ENCODE measurements at places on chromosomes 11 and 22. TPM values are rescaled to one million over a fixed set of nuclear protein-coding genes. Genes with fewer than 3 reads are reported as not detected.

- peak; percentile 78 for DNase-seq
Observed at GRCh38 chr22:36659762-36660509, 43.6 kb downstream of the CACNG2 start.

- no peak for DNase-seq
Observed at GRCh38 chr11:107446822-107447431, 10.7 kb downstream of the CWF19L2 start.

- no peak for DNase-seq
Observed at GRCh38 chr11:33926671-33927552, 35.0 kb upstream of the LMO2 start.

DNA sequence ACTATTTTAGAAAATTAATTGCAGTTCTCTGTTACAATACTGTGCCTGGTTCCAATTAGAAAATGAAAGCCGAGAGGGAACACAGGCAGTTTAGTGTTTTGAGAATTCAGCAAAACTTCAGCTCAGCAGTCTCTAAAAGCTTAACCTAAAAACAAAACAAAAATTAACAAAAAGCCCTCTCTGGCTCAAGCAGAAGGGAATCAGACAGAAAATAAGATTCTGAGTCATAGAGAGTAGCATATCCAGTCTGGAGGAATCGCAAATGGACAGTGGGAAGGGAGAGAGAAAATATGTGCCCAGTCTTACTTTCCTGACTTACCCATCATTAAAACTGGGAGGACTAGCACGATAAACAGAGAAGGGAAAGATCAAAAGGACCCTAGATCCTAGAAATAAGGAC, 38.1 kb upstream of the CHRM4 start:
- no peak for DNase-seq

DNA sequence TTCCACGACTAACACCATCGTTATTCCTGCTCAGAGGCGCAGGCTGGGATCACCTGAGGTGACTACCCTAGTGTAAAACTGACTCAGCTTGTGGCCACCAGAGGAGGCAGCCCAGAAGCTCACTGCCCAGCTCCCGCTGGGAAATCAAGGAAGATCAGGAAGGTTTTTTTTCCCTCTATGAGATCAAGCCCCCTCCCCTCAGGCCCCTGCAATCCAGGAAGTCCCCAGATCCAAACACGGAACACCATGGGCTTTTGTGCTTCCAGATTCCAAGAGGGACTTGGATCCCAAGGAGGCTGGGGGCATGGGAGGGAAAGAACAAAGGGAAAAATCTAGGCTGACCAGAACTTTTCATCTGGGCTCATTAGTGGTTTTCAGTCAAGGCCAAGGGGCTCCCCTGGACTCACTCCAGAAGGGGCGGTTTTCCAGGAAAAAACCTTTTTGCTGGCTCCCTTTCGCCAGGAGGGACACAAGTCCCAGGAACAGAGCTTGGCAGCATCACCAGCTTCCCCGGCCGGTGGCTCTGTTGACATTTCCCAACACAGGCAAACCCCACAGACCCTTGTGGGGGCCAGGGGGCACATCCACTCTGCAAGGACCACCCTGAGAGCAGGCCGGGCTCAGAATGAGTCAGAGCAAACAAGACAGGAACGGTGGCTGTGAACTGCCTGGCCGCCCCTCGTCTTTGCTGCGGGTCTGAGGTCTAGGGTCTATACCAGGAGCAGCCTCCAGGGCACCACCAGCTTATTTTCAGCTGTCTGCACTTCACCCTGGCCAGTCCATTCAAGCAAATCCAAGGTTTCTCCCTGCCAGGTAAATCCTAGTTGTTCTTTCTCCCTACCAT, 36.8 kb downstream of the MYH9 start:
- DNase-seq: no peak

DNA sequence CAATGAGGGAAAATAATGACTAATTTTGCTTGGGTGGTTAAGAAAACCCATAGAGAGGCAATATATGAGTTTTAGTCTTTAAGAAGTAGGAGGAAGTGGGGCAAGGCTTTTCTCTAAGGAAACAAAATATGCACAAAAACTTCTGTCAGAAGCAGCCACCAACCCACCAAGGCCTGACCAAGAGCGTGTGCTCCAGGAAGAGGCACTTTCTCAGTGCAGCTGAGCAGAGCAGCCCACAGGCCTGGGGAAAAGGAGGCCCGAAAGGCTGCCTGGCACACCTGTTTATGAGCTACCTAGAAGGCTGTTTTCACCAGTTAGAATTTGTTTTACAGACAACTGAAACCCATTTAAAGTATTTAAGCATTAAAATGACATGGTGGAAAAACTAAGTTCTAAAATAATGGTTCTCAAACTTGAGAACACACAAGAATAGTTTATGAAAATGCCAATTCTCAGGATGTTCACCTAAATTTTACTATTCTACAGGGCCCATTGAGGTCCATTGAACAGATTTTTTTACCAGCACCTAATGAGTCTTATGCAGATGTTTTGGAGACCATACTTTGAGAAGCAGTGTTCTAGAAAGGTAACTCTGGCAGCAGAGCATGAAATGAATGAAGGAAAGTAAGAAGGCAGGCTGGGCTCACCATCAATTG, 160.5 kb upstream of the DDI1 start:
- no peak for DNase-seq

DNA sequence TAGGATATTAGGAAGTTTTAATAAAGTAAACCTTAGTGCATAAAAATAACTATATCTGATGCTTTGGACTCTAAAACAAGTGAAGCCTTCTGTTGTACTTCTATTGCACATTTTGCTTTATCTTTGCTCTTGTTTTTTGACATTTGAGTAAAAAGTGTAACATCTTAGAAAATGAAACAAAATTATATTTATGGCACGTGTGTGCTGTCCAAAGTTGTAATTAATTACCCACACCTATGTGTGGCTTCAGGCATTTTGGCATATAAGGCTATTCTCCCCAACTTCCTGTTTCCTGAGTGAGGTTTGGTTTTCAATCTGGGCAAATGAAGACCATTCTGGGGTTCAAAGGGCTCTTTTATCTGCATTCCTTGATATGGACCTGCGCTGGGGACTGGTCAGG, at the start of gene OOSP1:
OOSP1 (plus strand) TSS at position 301 of the 400 bp plus-strand sequence; CDS start at position 324, 23 bp downstream.
- DNase-seq: no peak

DNA sequence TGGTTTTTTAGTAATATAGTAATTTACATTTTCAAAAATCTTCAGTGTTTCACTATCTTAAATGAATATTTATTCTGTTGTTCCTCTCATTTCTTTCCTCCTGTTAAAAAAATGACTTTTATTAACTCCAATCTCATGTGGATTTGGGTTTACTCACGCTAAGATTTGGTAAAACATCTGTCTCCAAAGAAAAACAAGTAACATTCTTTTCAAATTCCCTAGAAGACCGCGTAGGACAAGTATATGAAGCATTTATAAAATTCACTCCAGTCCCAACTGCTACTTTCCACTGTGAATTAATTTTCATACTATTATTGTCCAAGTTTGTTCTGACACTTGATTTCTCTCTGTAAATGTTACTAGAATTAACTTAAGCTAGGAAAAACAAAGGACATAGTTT, 26.2 kb downstream of the SBF2 start:
- no peak for DNase-seq

DNA sequence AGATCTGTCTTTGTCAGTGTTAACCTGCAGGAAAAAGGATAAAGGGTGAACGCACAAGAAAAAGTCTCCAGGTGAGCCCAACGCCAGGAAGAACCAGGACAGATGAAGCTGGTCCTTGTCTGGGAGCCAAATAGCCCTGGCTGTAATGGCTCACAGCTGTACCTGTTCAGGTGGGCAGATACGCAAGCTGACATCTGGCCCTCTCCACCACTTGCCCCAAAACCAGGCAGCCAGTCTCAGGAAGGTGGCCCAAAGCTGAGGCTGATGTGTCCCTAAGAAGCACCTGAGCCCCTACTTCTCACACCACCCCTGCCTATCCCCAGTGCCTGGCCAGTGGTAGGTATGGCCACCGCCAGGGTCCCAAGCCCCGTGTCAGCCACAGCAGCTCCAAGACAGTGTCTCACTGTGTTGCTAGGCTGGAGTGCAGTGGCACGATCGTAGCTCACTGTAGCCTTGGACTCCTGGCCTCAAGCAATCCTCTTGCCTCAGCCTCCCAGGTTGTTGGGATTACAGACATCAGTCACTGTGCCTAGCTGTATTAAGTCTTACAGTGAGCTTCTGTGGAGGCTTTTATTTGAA, 14.8 kb downstream of the TOP3B start:
- DNase-seq: no peak

- no peak for DNase-seq
Observed at GRCh38 chr11:63813563-63814382, 517 bp downstream of the SPINDOC start.

GRCh38 chr11:69494851-69495250, 13.4 kb downstream of the LINC01488 start:
- no peak for DNase-seq

DNA sequence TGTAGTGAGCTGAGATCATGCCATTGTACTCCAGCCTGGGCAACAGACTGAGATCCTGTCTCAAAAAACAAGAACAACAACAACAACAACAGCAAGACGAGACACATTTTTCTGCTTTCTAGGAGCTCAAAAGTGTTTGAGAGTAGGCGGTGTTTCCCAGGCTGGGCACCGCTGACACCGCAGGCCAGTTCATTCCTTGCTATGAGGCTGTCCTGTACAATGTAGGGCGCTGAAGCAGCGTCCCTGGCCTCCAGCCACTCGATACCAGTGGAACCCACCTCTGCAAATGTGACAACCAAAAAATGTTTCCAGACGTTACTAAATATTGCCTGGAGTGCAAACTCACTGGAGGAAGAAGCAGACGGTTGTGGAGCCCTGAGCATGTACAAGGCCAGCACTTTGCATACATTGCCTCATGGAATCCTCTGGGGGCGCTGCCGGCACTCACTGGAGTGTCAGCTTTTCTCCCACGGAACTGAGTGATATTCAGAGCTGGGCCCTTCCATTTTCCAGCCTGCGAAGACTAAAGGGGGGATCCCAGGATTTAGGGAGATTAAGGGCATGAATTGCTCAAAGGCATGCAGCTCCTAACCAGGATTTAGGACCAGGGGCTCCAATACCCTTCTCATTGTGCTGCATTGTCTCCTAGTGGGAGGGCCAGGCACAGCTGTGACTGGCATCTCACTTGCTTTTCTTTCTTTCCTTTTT, 5.8 kb upstream of the MIEF1 start:
- no peak for DNase-seq

DNA sequence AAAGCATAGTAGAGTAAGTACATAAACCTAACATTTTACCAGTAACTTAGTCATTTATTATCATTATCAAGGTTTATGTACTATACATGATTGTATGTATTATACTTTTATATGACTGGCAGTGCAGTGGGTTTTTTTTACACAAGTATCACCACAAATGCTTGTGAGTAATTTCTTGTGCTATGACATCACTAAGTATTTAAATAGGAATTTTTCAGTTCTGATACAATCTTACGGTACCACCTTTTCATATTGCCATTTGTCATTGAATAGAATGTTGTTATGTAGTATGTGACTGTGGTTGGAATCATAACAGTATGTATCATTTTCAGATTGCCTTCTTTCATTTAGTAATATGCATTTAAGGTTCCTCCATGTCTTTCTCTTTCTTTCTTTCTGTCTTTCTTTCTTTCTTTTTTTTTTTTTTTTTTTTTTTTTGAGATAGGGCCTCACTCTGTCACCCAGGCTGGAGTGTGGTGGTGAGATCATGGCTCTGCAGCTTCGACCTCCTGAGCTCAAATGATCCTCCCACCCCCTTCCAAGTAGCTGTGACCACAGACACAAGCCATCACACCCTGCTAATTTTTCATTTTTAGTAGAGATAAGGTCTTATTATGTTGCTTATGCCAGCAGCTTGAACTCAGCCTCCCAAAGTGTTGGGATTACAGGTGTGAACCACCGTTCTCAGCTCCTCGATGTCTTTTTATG, 18.6 kb downstream of the ATM start:
- DNase-seq: no peak

- DNase-seq: no peak
Observed at GRCh38 chr22:29580200-29580810, 608 bp downstream of the NIPSNAP1 start.

GRCh38 chr22:46033256-46034200, 56.6 kb upstream of the WNT7B start:
- DNase-seq: no peak

GRCh38 chr22:49951000-49951677, 9.4 kb upstream of the PIM3 start:
- DNase-seq: no peak

DNA sequence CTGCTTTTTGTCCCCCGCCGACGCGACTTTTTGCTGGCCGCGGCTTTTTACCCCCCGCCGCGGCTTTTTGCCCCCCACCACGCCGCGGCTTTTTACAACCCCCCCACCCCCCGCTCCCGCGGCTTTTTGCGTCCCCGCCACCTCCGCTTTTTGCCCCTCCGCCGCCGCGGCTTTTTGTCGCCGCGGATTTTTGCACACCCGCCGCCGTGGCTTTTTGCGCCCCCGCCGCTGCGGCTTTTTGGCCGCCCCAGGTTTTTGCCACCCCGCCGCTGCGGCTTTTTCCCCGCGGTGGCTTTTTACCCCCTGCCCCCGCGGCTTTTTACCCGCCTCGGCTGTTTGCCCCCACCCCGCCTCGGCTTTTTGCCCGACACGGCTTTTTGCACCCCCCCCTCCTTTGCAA, 205.5 kb downstream of the CCT8L2 start:
- no peak for DNase-seq

DNA sequence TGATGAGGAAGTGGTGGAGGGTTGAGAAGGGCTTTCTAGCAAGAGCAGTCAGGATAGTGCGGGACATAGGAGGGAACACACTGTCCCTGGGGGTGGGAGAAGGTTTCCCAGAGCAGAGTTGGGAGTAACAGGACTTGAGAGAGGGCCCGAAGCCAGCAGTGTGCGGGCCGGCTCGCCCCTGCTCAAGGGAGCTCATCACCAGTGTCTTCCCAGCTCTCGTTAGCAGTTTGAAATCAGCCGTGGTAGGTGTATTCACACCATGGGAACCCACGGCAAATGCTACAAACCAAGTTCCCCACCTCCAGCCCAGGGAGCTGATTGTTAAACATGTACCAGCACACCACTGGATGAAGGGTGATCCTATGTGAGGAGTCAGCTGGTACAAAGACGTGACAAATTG, 66.2 kb upstream of the EIF3D start:
- no peak for DNase-seq

DNA sequence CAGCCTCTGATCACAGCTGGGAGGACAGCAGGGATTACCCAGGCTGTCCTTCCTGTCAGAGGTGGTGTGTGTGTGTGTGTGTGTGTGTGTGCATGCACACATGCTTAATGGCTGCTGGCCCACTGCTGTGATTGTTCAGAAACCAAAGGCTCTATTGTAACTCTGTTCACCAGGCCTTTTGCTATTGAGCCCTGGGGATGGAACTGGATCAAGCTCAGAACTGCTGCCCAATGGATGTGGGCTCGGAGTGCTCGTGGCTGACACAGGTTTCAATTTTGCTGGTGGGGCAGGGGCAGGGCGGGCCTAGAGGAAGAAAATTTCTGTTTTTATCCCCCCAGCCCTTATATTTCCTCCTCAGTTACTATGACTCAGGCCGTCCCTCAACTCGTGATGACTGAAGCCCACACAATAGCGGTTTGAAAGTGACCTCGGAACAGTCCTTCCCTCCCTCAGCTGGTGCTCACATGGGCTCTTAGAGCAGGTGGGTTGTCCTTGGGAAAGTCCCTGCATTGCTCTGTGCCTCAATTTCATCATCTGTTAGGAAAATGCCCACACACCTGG, 359.3 kb downstream of the TENM4 start:
- no peak for DNase-seq

The KRTAP5-2 gene
- not detected for polyA plus RNA-seq

The TECTA gene
- polyA plus RNA-seq: 0.21 TPM

The SOX6 gene
- 6.4 TPM for polyA plus RNA-seq

The C11orf87 gene
- polyA plus RNA-seq: 0.22 TPM

The ADAMTS15 gene
- polyA plus RNA-seq: 0.30 TPM

The TRPM5 gene
- not detected for polyA plus RNA-seq

The OSBP2 gene
- polyA plus RNA-seq: 3.0 TPM

The C11orf91 gene
- polyA plus RNA-seq: 0.10 TPM

All from keratinocyte (primary cell).